ENCODE measurements at places on chromosomes 7 and 10.

DNA sequence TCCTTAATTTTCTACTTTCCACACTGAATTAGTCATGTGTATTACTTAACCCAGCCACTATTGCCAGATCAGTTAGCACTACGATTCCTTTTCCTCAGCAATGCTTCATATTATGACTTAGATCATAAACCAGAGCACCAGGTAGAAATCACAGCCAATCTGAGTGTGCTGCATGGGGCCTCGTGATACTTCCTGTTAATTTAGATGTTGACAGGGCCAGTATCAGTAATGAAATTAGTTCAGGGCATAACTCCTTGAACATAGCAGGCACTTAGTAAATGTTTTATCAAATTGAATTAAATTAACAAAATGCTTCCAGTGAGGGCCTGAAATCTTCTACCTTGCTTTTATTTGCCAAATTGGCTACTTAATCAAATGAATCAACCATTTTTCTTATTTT lies 169.3 kb upstream of the LRGUK start:
- no peaks in the 10 kb centered on the region for H3K36me3 ChIP-seq
- no peaks in the 10 kb centered on the region for H3K27me3 ChIP-seq
- DNase-seq, result no peak
- no peak overlapping the region for H3K27ac ChIP-seq
- peaks cover 4% of the 10 kb centered on the region for H3K4me1 ChIP-seq

- no peak for DNase-seq
- no peak overlapping the region for H3K27ac ChIP-seq
- H3K27me3 ChIP-seq, result no peaks in the 10 kb centered on the region
- no peak overlapping the region for H3K4me3 ChIP-seq
These were observed 12.5 kb downstream of the CYP17A1 start for GRCh38 chr10:102824664-102825063.

DNA sequence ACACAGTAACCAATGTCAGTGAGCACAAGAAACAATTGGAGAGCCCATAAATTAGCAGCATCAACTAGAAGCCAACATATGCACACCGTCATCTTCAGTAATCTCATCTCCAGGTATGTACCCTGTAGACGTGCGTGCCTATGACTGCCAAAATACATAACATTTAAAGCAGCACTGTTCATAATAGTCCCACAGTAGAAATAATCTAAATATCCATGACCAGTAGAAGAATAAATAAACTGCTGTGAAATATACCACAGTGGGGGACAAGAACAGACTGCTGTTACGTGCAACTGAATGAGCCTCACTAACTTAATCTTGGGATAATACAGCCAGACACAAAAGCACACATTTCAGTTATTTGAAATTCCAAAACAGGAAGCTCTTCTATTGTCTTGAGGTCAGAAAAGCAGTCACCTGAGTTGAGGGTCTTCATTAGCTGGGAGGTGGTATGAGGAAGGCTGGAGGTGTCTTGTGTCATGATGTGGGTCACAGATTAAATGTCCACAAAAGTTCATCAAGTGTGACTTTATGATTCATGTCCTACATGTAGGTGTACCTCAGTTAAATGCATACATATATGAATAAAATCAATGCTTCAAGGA lies 454.2 kb upstream of the AKR1E2 start:
- no peak for DNase-seq
- H3K27me3 ChIP-seq, result no peaks in the 10 kb centered on the region
- no peaks in the 10 kb centered on the region for H3K36me3 ChIP-seq
- H3K27ac ChIP-seq, result no peak overlapping the region
- no peaks in the 10 kb centered on the region for H3K4me1 ChIP-seq

DNA sequence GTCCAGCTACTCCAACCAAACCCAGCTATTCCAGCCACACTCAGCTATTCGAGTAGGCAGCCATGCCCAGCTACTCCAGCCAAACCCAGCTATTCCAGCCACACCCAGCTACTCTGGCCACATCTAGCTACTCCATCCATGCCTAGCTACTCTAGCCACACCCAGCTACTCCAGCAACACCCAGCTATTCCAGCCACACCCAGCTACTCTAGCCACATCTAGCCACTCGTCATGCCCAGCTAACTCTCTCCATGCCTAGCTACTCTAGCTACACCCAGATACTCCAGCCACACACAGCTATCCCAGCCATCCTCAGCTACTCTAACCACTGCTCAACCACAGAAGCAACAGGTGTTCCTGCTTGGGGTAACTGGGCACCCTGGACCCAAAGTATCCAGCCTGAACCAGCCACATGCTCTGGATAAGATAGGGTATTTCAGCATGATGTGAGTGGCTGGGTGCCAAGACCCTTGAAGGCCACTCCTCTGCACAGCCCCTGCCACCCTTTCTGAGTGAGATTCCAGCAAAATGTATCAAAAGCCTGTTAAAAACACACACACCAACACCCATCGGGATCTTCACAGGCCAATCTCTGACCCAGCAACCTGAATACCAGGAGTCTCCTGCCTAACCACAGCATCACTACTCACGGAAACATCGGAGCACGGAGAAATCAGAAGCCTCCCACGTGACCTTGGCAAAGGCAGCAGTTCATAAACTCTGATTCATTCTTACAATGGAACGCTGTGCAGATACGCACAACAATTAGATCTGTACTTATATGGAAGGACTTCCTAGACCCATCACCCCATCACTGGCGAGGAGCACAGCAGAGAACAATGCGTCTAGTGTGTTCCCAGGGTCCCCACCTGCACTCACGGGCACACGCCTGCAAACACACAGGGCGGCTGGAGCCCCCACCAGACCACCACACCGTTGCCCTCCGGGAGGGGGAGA lies 51.8 kb upstream of the DNAAF5 start:
- no peaks in the 10 kb centered on the region for H3K4me1 ChIP-seq
- H3K4me3 ChIP-seq, result no peak overlapping the region
- DNase-seq, result no peak
- H3K36me3 ChIP-seq, result no peaks in the 10 kb centered on the region

GRCh38 chr10:4647109-4647785 lies 178.8 kb upstream of the AKR1E2 start:
- DNase-seq, result no peak
- no peaks in the 10 kb centered on the region for H3K36me3 ChIP-seq
- no peak overlapping the region for H3K4me3 ChIP-seq
- H3K27me3 ChIP-seq, result no peaks in the 10 kb centered on the region
